Natural killer cell treated with Interleukin-12 subunit alpha and Interleukin-12 subunit beta and Interleukin-15 and Interleukin-18, amount 100 ng/mL, for 72 hours (primary cell): ENCODE measurements at places on chromosomes 3 and 15.
A peak's percentile ranks its signal among the peaks of the same experiment; 100 is the strongest.

DNA sequence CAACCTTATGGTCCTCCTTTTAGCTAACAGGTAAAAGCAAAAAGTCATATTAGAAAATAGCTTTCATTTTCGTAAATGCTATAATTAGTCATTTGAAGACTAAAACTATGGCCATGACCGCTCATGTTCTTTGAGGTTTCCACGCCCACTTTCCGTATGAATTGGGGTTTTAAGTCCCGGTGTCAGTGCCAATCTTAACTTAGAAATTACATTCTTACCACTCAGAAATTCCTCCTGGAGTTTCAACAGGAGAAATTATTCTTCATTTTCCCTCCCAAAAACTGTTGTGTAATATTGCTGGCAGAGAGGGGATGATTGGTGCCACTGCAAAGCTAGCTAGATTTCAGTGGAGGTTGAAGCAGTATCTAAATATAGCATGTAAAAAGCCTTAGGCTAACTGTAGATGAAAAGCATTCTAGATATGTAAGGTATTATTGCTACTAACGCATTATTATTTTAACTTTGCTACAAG, 71.0 kb upstream of the MDFIC2 start:
- no peak overlapping the region for H3K4me3 ChIP-seq
- H3K27me3 ChIP-seq, result no peaks in the 10 kb centered on the region
- H3K27ac ChIP-seq, result no peak overlapping the region
- H3K36me3 ChIP-seq, result no peaks in the 10 kb centered on the region

GRCh38 chr15:92100301-92100700, 246.8 kb downstream of the SLCO3A1 start:
- no peaks in the 10 kb centered on the region for H3K27me3 ChIP-seq
- no peak overlapping the region for H3K4me3 ChIP-seq
- peaks cover 52% of the 10 kb centered on the region for H3K4me1 ChIP-seq
- H3K36me3 ChIP-seq, result no peaks in the 10 kb centered on the region
- no peak for DNase-seq
- H3K27ac ChIP-seq, result peak overlapping the region; percentile 94

DNA sequence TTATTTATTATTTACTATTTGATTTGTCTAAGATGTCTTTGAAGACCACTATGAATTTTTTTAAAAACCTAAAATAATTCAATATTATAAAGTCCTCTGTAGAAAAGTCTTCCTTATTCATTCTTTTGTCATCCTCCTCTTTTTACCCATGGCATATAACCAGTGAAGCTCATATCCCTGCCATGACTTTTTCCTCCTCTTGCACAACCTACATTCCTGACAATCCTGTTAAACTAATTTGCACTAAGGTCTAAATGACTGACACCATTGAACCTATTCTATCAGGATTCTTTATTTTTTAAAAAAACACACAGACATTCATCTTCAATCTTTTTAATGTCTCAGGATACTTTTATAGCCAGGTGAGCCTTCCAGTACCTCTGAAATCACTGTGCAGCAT, 159.9 kb upstream of the SLC2A2 start:
- no peaks in the 10 kb centered on the region for H3K27me3 ChIP-seq
- no peak for DNase-seq
- peaks cover 17% of the 10 kb centered on the region for H3K36me3 ChIP-seq
- H3K4me3 ChIP-seq, result no peak overlapping the region
- no peak overlapping the region for H3K27ac ChIP-seq

DNA sequence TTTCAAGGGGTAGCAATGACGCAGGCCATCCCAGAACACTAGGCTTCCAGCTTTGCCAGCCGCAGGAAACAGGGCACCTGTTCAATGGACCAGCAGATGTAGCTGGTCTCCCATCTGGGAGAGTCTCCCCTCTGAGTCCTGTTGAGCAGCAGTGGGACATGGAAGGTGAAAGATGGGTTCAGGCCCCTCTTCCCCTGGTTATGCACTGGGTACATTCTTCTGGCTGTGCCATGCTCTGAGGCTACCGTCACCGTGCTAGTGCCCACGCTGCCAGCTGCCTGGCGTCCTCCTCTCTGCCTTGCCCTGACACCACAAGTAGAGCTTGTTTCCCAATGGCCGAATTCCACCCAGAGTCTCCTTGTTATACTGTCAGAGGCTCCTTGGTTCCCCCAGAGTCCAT, 63.1 kb downstream of the TLE3 start:
- no peak overlapping the region for H3K27ac ChIP-seq
- H3K4me3 ChIP-seq, result no peak overlapping the region
- no peaks in the 10 kb centered on the region for H3K27me3 ChIP-seq
- H3K36me3 ChIP-seq, result no peaks in the 10 kb centered on the region
- no peak for DNase-seq

DNA sequence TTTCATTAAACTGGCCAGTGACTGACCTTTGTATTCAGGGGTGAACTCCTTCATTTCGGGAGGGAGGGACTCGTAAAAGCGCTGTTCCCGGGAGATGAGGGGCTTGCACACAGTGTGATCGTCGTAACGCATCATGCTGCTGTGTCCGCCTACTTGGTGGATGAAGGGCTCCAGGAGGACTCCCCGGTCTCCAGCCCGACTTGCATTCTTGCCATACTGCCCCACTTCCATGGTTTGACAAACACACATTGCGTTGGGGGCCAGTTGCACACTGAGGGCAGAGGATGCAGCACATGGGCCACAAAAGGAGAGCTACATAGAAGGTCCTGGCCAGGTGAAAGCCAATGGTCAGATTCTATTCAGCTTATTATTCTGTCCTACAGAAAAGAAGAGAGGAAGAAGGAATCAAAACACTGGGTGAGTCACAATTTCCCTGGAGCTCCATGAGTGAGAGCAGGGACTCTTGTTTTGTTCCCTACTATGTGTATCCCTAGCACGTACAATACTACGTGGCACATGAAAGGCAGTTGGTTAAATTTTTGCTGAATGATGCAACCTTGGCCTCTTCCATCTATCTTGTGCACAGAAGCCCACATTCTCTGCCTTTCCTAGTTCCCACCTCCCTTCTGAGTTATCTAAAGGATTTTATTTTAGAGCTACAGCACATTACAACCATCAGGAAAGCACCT, 24.2 kb upstream of the GMPPB start:
- H3K4me1 ChIP-seq, result peaks cover 9% of the 10 kb centered on the region
- no peak overlapping the region for H3K27ac ChIP-seq
- H3K4me3 ChIP-seq, result no peak overlapping the region
- H3K27me3 ChIP-seq, result no peaks in the 10 kb centered on the region
- peaks cover 7% of the 10 kb centered on the region for H3K36me3 ChIP-seq

DNA sequence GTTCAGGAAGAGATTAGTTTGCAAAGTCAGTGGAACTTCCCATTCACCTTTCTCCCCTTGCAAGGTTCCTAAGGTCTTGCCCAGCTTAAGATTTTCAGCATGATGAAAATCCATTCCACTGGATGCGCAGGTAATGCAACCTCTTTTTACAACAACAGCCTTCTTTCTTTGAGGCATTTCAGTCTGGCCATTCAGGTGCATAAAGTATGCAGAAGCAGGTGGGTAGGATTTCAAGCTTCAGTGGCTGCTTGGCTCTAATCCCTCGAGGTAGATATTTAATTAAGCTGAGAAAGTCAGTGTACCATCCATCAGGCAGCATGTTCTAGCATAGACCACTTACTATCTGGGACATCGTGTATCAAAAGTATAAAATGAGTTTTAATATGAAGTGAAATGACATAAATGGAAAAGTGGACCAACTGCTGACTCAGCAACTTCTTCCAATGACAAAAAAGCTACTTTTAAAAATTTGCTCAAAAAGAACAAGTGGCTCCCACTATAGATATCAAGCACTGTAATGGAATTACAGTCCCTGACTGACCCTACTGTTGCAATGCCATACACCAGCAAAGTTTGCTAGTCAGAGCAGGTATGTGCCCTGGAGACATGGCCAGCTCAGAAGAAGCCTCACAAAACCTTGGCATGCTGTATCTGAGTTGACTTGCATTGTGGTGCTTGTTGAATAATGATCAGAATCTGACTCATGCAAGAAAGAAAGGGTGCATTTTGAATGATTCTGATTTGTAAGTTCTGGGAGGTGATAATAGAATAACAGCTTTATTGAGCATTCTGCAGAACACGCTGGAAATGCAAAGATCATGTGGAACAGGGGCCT, 459.9 kb upstream of the MCTP2 start:
- H3K27ac ChIP-seq, result no peak overlapping the region
- no peak overlapping the region for H3K4me3 ChIP-seq
- H3K27me3 ChIP-seq, result peaks cover 19% of the 10 kb centered on the region

GRCh38 chr15:69035205-69035917, 20.9 kb downstream of the NOX5 start:
- H3K36me3 ChIP-seq, result no peaks in the 10 kb centered on the region
- H3K4me3 ChIP-seq, result no peak overlapping the region
- no peak overlapping the region for H3K27ac ChIP-seq

DNA sequence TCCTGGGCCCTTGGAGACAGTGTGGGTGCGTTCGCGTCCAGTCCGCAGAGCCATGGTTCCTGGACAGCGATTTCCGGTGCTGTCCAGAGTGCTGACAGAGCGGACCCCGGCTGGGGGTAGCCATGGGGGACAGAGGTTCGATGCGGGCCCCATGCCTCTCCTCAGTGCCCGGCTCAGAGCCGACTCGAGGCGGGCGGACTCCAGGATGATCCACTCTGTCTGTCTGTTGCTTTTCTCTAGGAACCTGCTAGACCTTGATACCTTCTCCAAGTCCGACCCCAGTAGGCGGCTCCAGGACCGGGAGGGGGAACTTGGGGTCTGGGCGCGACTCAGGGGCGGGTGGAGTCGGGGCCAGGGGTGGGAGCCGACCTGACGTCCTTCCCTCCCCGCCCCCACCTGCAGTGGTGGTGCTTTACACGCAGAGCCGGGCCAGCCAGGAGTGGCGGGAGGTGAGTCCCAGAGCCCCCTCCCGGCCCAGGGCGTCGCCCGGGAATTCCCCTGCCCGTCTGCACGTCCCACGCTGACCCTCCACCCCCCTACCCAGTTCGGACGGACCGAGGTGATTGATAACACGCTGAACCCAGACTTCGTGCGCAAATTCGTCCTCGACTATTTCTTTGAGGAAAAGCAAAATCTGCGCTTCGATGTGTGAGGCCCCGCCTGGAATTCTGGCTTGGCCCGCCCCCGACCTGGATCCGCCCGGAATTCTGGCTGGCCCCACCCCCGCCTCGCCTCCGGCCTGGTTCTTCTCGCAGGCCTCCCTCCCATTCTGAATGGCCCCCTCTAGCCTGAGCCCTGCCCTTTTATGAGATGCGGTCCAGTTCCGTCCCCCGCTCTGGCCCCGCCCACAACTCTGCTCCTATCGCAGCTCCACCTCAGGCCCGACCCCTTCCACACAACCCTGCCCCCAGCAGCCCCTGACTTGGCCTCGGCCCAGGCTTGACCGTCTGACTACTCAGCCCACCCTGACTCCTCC, 1.0 kb downstream of the CPNE9 start:
- no peak for DNase-seq
- peaks cover 10% of the 10 kb centered on the region for H3K4me1 ChIP-seq
- no peak overlapping the region for H3K4me3 ChIP-seq
- H3K27ac ChIP-seq, result no peak overlapping the region
- H3K36me3 ChIP-seq, result peaks cover 6% of the 10 kb centered on the region

DNA sequence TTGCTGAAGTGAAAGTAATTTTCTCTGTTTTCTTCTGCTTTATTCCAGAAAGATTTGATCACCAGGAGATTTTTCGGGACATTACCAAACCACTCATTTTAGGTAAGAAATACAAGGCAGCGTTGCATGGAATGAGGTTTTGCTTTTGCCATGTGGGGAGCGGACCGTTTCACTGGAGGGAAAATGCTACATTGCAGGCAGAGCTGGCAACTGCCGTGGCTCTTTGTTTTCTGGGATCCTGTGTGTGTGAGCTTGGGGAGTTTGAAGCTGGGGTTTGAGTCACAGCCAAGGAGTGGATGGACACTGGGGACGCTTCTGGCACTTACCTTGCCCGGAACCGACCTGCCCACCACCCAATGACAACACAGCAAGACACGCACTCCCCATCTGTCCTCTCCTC, 109.9 kb downstream of the APBA2 start:
- no peaks in the 10 kb centered on the region for H3K27me3 ChIP-seq
- no peaks in the 10 kb centered on the region for H3K36me3 ChIP-seq
- DNase-seq, result no peak
- H3K4me1 ChIP-seq, result peaks cover 48% of the 10 kb centered on the region
- H3K27ac ChIP-seq, result peak overlapping the region; percentile 95
- H3K4me3 ChIP-seq, result peak overlapping the region; percentile 76

GRCh38 chr15:53226559-53226958, 436.4 kb upstream of the ONECUT1 start:
- no peak overlapping the region for H3K27ac ChIP-seq
- no peaks in the 10 kb centered on the region for H3K4me1 ChIP-seq
- no peak for DNase-seq
- no peaks in the 10 kb centered on the region for H3K27me3 ChIP-seq

DNA sequence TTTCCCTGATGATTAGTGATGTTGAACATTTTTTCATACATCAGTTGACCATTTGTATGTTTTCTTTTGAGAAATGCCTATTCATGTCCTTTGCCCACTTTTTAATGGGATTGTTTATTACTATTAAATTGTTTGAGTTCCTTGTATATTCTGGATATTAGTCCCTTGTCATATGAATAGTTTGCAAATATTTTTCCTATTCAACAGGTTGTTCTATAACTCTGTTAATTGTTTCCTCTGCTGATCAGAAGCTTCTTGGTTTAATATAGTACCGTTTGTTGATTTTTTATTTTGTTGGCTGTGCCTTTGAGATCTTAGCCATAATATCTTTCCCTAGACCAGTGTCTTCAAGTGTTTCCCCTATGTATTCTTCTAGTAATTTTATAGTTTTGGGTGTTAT, 189.0 kb upstream of the RARB start:
- H3K4me1 ChIP-seq, result no peaks in the 10 kb centered on the region
- DNase-seq, result no peak
- H3K4me3 ChIP-seq, result no peak overlapping the region
- H3K36me3 ChIP-seq, result peaks cover 10% of the 10 kb centered on the region
- peaks cover 18% of the 10 kb centered on the region for H3K27me3 ChIP-seq

GRCh38 chr3:15205934-15206661, at the start of gene CAPN7:
Gene CAPN7 (plus strand): TSS chr3:15206246. CDS start chr3:15206496, 250 bp downstream.
- H3K27me3 ChIP-seq, result no peaks in the 10 kb centered on the region
- no peaks in the 10 kb centered on the region for H3K36me3 ChIP-seq
- H3K27ac ChIP-seq, result peak within 1 kb of the TSS; percentile 80
- peak within 1 kb of the TSS; percentile 88 for H3K4me3 ChIP-seq
- DNase-seq, result peak; percentile 97
- peaks cover 19% of the 10 kb centered on the region for H3K4me1 ChIP-seq

DNA sequence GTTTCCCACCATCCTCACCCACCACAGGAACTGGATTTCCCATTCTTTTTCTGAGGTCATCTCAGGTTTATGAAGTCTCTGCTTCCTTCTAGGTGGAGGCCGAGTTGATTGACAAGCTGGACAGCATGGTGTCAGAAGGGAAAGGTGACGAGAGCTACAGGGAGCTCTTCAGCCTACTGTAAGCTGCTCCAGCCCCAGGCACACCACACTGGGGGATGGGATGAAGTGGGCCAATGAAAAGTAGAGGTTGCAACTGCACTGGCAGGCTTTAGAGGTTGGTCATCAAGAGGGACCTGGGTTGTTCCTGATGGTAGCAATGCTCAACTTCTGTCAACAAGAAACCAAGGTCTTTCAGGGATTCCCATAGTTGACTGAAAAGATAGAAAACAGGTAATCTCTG, 55.0 kb upstream of the MANF start:
- H3K4me3 ChIP-seq, result no peak overlapping the region
- H3K4me1 ChIP-seq, result no peaks in the 10 kb centered on the region
- no peaks in the 10 kb centered on the region for H3K27me3 ChIP-seq
- DNase-seq, result no peak
- no peak overlapping the region for H3K27ac ChIP-seq
- H3K36me3 ChIP-seq, result no peaks in the 10 kb centered on the region
